ENCODE measurements at places on chromosomes 5 and 9.

DNA sequence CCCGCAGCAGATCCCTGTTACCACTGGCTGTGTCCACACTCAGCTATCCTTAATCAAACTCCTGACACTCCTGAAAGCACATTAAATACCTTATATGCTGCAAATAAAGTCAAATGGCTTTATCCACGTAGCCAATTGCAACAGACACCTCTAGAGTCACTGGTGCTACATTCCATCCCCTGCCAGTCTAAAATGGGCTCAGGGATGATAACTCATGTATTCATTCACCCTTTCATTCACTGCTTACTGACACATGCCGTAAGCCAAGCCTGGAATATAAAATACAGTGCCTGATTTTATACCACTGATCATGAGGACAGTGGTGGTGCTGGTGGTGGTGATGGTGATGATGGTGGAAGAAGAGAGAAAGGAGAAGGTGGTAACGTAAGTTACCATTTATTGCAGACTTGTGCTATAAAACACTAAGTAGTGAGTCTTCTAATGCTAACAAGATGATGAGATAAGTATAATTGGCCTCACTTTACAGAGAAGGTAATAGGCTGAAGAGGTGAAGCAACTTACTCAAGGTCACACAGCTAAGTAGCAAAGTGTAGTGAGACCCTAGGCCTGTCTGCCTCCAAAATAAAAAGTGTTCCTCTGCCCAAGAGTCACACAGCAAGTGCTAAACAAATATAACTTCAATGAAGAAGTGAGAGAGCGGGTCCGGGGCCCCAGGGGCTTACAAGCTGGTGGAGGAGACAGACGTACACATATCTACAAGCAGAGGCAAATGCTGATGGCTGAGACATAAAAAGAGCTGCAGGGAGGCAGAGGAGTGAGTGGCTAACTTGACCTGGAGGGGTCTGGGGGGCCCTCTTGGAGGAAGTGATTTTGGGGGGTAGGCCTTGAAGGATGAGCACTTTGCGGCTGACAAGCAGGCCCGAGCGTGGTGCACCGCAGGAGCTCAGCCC, 1.2 kb downstream of the TTLL11 start:
- DNase-seq: no peak

- no peak for DNase-seq
These were observed 308.1 kb upstream of the TLE4 start for GRCh38 chr9:79263628-79264027.

- DNase-seq: no peak
These were observed 189.9 kb upstream of the SMC2 start for GRCh38 chr9:103904242-103904641.

GRCh38 chr5:50963971-50964745, 297.7 kb downstream of the PARP8 start:
- DNase-seq: no peak

- DNase-seq: no peak
These were observed 209.6 kb downstream of the FBN2 start for GRCh38 chr5:128328446-128328845.

- DNase-seq: no peak
These were observed 384.2 kb upstream of the RPS23 start for GRCh38 chr5:82662340-82662739.

- no peak for DNase-seq
These were observed 8.2 kb upstream of the FABP6 start for GRCh38 chr5:160221082-160221481.
